ENCODE measurements at places on chromosomes 6 and 20.

DNA sequence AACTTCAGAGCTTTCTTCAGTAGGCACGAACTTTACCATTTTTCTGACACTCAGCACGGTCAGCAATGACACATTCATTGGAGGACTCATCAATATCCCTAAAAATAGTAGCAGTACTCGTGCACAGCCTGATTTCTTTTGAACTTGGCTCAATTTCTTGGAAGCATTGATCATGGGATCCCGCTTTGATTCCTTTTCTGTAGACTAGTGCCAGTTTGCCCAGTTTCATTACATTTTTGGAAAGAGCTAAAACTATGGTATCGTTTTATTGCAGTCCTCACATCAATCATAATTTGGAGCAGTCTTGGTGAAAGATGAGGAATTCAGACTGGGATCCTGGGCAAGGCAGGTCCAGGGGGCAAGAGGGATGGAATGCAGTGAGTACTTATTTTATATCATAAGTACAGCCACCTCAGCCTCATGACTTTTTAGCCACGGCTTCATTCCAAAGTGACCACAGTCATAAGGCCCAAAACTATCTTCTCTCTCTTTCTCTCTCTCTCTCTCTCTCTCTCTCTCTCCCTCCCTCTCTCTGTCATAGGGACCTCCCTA is 170.9 kb upstream of the AKAP12 start:
- no peak for DNase-seq

DNA sequence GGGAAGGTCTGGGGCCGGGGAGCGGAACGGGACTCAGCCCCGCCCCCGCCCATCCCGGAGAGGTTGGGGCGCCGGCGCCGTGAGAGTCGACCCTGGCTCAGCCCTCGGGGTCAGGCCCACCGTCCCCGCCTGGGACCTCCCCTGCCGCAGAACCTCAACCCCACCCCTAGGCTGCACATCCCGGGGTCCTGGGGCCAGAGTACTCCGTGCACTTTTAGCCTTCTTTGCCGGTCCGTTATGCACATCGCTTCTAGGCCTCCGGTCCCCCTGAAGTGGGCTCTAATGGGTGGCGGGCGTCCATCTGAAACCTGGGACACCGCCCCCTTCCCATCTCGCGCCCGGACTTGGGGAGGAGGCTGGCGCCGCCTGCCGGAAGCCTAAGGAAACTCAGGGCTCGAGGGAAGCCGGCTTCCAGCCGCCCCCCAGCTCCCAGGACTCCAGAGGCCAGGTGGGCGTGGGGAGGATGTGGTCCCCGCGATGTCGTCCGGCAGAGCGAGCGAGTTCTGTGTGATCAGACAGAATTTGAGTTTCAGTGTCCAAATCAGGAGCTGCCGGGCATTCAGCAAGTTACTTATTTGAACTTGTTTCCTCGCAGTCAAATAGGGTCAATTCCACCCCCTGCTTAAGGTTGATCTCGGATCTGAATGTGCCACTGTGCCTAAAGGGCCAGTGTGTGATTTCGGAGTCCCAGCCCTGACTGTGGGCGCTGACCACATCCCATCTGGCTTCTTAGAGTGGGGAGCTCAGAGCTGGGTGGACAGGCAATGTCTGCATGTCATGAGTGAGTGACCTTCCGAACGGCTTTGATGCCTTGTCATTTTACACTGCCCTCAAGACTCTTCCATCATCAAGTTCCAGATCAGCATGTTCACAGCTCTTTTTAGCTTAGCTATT is 47.6 kb downstream of the CPXM1 start:
- no peak for DNase-seq

GRCh38 chr6:109879521-109879920 is 98.6 kb upstream of the GPR6 start:
- DNase-seq = no peak

GRCh38 chr20:51930775-51931174 is 128.5 kb upstream of the SALL4 start:
- DNase-seq = no peak

DNA sequence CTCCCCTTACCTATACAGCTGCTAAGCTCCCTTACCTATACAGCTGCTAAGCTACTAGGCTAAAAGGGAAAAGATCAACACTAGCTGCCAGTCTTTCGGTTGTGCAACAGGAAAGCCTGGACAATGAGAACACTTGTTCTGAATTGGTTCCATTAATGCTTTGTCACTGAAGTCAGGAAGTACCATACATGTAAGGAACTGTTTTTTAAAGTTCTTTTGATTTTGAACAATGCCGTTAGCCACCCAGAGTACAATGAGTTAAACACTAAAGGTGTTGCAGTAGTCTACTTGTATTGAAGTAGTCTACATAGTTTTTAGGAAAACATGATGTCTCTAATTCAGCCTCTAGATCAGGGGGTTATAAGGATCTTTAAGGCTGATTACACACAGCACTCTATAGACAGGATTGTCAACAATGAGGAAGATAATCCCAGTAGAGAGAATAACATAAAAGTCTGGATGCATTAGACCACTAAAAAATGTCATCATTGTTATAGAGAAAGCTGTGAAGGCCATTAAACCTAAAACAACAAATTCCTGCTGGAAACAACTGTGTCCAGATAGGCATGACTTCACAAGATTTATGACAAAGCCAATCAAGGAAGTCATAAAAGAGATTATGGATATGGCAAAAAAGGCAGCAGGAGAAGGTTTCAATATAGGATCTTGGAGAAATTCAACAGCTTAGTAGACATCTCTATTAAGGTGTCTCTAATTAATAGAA is 306.3 kb downstream of the PHF3 start:
- peak; percentile 64 for DNase-seq

DNA sequence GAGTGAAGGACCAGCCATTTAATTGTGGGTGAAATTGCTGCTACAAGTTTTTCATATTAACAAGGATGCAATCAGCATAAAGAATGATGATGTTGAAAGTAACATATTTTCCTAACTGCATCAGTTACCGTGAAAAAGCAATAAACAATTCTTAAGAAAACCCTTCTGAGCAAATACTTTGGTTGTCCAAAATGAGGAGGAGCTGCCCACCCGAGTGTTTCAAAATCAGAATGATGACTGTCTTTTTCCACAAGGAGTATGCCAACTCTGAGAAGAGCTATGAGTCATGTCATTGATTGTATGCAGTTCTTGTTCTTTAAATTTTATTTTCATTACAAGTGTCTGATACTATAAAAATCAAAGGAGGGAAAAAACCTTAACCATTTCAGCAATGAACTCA is 470.5 kb downstream of the COL12A1 start:
- DNase-seq = no peak

GRCh38 chr6:166587631-166588413 is 1.3 kb upstream of the RAMACL start:
- DNase-seq = no peak

DNA sequence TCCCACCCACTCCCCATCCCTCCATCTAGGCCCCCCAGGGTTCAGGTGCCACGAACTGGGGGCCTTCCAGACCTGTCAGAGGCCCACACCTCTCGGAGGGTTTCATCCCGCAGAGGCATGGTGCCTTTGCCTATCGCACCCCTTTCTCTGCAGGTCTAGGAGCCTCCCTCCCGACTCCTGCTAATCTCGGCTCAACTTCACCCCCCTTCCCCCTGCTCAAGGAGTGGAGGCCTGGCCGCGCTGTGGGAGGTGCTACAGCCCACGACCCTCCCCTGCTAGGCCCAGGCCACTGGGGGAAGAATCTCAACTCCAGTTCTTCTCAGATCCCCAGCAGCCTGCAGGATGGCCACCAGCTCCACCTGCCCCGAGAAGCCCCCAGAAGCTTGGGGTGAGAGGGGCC is at the start of gene TULP1:
TSS of gene TULP1 (minus strand) at position 157 of the 400 bp plus-strand sequence. CDS start at position 119, 38 bp downstream.
- DNase-seq = no peak

DNA sequence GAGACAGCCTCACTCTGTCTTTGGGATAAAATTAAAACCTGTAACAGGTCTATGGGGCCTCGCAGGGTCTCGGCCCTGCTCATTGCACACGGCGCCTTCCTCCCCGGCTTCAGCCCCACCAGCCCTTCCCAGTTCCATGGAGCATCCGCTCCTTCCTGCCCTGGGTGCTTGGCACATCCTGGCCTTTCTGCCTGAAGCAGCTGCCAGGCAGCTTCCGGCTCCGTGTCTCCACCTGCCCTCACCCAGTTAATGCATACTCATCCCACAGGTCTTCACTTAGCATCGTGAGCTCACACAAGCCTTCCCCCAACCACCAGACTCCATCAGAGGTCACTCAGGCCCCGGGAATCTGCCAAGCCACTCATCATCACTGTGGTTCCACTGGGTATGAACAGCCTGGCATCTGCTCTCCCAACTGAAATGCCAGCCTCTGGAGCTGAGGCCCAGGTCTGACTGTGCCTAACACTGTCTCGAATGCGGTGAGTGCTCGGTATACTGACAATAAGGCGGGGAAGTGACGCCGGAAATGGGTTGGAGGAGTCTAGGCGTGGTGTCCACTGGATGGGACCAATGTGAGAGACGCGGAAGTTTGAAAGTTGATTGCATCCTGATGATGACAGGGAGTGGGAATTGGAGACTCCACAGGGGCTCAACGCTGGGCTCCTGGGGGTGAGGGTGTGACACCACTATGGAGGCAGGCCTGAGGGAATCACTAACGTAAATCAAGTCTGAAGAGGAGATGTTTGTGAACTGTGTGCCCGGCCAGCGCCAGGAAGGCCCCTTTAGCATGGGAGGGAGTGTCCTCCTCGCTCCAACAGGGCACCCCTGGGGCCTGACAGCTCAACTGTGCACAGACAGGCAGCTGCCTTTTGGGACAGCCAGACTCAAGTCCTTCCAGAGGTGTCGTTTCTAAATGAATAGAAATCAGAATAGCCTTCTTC is 245.8 kb downstream of the TTLL2 start:
- no peak for DNase-seq

GRCh38 chr20:23147964-23148730 is 62.0 kb upstream of the CD93 start:
- DNase-seq = peak; percentile 43

GRCh38 chr6:138638604-138639003 is 135.0 kb upstream of the CCDC28A start:
- no peak for DNase-seq

DNA sequence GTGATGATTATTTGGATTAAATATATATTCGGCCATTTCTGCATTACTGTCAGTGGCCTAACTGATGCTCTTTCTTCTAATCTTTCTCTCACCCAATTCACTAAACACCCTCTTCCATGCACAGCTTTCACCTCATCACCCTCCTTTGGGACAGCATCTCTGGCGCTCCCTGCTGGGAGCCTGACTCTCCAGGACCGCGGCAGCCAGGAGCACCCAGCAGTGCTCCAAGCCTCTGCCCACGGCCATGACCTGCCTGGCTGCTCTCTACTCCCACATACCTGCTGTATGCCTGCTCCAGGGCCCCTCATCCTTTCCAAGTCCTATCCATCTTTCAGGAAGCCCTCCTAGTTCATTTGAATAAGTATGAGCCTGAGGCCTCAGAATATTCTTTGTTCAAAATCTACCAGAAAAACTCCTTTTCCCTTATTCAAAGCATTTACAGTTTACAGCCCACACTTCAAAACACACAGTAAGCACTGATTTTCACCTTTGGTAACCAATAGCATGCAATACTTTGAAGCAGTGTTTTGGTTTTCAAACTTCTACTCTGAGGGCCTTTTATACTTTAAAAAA is 15.2 kb downstream of the CTCFL start:
- DNase-seq = no peak

- no peak for DNase-seq
These were observed 30.5 kb downstream of the SLC22A23 start for GRCh38 chr6:3426091-3426926.

DNA sequence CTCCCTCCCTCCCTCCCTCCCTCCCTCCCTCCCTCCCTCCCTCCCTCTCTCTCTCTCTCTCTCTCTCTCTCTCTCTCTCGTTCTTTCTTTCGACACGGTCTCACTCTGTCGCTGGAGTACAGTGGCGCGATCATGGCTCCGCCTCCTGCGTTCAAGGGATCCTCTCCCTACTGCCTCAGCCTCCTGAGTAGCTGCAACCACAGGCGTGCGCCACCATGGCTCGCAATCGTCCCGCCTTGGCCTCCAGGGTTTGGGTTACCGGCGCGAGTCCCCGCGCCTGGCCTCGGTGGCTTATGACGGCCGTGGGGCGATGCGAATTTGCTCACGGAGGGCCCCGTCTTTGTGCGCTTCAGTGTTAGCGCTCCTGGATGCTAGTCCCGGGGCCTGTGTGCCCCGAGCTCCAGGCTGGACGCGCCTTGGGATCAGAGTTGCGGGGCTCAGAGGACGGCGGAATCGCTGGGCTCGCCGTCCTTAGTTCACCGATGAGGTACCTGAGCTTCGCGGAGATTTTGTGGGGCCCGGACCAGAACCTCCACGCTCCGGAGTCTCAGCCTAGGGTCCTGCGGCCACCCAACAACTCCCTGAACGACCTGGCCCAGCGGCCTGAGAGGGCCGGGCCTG is 45.2 kb downstream of the MCUR1 start:
- no peak for DNase-seq

DNA sequence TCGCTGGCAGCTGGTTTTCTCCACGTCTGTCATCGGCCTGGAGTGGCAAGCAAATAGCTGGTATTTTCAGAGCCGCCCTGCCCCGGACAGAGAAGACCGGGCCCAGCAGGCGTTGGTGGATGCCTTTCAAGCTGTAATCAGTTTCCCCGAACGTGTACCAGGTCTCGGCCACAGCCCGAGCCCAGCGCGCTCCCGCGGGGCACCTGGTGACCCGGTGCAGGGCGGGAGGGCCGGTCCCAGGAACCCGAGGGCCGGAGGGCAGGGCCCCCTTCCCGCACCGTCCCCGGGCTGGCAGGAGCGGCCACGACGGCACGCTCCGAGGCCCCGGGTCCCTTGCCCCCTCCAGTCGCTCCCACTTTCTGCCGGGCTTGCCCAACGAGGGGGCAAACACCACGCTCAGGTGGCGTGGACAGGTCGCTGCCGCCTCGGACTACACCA is 348 bp upstream of the PYGB start:
- DNase-seq = no peak

Data from small intestine (tissue), 16 donors.